ENCODE measurements at places on chromosomes 1 and 21.

DNA sequence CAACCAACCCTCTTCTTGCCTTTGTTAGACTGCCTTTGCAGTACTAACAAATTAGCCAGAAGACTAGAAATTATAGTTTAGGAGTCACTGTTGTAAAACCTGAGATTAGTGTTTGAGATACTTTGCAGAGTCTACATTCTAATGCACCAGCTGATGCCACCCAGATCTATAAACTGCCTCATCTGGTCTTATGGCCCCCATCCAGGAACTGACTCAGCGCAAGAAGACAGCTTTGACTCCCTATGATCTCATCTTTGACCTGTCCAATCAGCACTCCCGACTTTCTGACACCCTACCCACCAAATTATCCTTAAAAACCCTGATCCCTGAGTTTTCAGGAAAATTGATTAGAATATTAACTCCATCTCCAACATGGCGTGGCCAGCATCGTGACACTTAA, 334.6 kb downstream of the RGS7 start:
- no peak for DNase-seq

GRCh38 chr21:24183077-24183476, 1424.2 kb downstream of the MRPL39 start:
- DNase-seq: no peak

DNA sequence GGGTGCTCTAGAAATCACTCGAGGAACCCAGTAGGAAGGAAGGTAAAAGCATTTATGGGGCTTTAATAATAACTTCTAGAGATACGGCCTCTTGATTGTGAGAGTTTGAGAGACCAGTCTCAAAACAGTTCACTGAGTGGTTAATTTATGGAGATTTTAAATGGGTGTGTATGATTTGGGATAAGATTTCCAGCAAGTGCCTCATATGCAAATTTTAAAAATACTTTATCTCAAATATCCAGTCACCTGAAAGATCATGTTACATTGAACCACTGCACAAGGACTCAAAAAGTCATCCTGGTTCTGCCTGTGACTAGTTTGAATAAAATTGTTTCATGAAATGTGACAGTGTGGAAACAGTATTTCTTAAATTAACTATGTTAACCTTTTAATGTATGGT, 64.5 kb downstream of the HUNK start:
- DNase-seq: no peak

DNA sequence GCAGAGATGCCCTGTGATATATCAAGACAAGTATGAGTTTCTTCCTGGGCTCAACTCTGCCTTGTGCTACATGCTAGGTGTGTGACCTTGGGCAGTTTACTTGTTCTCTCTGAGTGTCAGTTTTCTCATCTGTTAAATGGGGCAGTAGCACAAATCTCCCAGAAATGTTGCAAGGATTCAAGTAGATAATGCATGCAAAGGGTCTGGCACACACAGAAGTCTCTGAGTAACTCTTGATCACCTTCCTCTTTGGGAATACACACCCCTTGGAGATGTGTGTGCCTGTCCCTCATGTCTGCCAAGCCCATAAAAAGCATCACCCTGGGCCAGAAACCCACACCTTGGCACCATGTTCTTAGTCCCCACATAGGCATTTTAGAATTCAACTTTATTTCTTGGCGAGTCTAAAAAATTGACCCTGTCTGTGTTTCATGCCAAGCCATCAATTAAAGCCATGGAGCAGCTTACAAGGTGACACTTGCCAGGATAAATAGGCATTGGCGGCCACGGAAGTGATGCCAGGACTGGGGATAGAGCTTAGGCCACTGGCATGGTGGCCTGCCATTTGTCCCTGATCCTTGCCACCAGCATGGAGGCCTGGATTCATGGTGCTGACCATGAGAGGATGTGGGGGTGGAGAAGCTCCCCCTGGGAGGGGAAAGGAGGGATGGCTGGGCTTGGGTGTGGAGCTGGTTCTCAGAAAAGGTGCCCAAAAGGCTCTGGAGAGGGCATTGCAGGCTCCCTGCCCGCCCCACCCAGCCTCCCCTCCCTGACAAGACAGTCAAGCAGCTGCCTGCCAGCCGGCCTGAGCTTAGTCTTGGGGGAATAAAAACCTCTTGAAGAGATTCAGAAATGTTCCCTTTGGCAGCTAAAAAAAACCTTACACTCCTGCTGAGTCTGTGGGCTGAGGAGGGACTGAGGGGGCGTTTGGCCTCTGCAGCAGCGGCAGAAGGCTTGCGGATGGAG, 118.0 kb upstream of the IPO9 start:
- no peak for DNase-seq

GRCh38 chr1:247453245-247453644, 4.7 kb downstream of the OR2B11 start:
- DNase-seq: no peak

DNA sequence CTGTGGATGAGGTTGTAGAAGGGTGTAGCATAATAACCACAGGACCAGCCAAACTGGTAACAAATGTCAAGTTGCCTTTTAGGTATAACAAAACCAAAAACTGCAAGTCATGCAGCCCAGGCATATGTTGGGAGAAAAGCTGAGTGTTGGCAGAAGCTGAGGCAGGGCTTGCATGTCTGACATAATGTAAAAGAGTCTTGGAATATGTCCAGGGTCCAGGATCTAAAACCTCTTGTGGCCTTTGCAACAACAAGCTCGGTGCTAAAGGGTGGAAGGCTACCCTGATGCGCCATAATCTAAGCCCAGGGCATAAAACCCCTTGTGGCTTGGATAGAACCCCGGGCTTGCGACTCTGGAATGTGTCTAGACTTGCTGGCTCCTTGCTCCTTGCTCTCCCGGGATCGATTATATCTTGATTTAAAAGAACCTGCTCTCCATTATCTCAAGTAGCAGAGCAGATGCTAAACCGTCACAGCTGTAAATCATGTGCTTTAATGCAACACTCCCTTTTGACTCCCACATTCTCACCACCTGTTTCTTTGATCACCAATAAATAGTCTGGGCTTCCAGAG, 26.5 kb upstream of the SLC35A3 start:
- no peak for DNase-seq

GRCh38 chr1:83641206-83641658, 357.7 kb downstream of the TTLL7 start:
- DNase-seq: no peak
